ENCODE measurements at places on chromosomes 12 and 14.
A peak's percentile ranks its signal among the peaks of the same experiment; 100 is the strongest.

- no peak overlapping the region for H3K4me3 ChIP-seq
- no peaks in the 10 kb centered on the region for H3K27me3 ChIP-seq
- DNase-seq: no peak
Measured at GRCh38 chr14:84433961-84434360, 1096.0 kb upstream of the FLRT2 start.

- no peaks in the 10 kb centered on the region for H3K36me3 ChIP-seq
- H3K27me3 ChIP-seq: peaks cover 11% of the 10 kb centered on the region
- no peak overlapping the region for H3K4me3 ChIP-seq
- DNase-seq: no peak
- no peak overlapping the region for H3K27ac ChIP-seq
- peaks cover 13% of the 10 kb centered on the region for H3K4me1 ChIP-seq
Measured at GRCh38 chr14:97276573-97276972, 479.4 kb downstream of the VRK1 start.

GRCh38 chr14:80988735-80989429 lies 33.5 kb downstream of the TSHR start:
- no peak overlapping the region for H3K4me3 ChIP-seq
- no peak for DNase-seq
- no peaks in the 10 kb centered on the region for H3K36me3 ChIP-seq

DNA sequence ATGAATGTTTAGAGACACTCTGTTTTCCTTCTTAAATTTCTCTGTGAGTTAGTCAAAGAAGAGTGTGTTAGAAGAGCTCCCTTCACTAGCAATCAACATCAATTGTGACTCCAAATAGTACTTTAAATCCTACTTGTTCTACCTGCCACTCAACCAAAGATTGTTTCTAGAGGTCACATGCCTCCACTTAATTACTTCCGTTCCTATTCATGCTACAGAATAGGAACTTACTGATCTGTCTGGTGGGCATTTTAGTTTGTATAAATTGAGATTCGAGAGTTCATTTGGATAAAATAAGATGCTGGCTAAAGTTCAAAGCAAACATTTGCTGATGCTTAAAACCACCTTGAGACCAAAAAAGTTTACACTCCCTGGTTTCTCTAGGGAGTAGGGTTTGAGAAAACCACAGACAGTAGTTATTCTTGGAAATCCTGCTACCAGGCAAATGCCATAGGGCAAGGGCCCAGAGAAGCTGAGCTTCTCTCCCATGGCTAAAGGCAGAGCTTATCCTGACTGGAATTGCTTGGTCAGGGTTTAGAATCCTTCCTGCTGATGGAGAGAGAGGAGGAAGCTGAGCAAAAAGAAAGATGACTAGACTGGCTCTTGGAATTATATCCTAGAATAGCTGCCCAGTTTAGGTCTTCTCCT lies 389.6 kb upstream of the ATP2B1 start:
- H3K36me3 ChIP-seq: no peaks in the 10 kb centered on the region
- H3K4me3 ChIP-seq: no peak overlapping the region
- peaks cover 14% of the 10 kb centered on the region for H3K27me3 ChIP-seq
- DNase-seq: no peak

GRCh38 chr14:98711453-98711852 lies 560.5 kb downstream of the BCL11B start:
- DNase-seq: no peak
- peaks cover 5% of the 10 kb centered on the region for H3K27me3 ChIP-seq
- peaks cover 13% of the 10 kb centered on the region for H3K4me1 ChIP-seq
- H3K36me3 ChIP-seq: no peaks in the 10 kb centered on the region

DNA sequence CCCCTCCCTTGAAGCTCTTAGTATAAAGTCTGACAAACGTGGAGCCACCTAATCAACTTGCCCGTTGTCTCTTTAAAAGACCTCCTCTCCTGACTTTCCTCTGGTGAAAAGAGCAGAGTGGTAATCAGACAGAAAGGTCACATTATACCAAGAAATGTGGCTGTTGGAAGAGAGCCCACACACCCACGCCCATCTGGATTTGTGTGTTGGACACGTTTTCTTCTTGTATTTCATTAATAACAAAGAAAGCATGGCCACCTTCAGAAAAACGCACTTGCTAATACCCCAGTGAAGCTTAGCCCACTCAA lies 41.3 kb downstream of the CCDC60 start:
- H3K36me3 ChIP-seq: no peaks in the 10 kb centered on the region
- DNase-seq: no peak
- H3K4me1 ChIP-seq: peaks cover 15% of the 10 kb centered on the region
- no peak overlapping the region for H3K4me3 ChIP-seq
- no peaks in the 10 kb centered on the region for H3K27me3 ChIP-seq

DNA sequence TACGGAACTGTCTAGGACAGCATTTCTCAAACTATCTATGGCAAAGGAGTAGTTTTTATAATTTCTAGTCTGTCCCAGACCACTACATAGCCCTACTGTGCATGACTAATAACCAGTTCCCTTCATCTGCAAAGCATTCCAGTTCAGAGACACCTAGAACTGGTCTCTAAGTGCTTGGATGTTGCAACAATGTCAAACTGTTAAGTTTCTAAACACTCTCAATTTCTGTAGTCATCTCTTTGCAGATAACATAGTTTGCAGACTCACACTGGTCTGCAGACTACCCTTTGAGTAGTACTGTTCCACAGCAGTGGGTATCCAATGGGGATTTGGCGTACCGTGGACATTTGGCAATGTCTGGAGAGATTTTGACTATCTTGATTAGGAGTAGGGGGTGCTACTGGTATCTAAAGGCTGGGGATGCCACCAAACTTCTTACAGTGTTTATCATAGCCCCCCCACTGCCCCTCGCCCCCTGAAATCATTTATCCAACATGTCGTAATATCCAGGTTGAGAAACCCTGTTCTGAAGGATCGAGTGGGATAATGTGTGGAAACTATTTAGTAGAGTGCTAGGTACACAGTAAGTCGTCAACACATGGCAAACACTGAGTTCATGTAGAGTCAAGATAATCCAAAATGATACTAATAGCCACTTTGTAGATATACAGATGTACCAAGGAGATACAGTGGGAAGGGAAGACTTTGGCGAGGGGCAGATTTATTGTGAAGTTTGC lies 1.7 kb downstream of the C12orf76 start:
- peaks cover 49% of the 10 kb centered on the region for H3K4me1 ChIP-seq
- no peaks in the 10 kb centered on the region for H3K27me3 ChIP-seq
- H3K27ac ChIP-seq: no peak overlapping the region
- DNase-seq: no peak

DNA sequence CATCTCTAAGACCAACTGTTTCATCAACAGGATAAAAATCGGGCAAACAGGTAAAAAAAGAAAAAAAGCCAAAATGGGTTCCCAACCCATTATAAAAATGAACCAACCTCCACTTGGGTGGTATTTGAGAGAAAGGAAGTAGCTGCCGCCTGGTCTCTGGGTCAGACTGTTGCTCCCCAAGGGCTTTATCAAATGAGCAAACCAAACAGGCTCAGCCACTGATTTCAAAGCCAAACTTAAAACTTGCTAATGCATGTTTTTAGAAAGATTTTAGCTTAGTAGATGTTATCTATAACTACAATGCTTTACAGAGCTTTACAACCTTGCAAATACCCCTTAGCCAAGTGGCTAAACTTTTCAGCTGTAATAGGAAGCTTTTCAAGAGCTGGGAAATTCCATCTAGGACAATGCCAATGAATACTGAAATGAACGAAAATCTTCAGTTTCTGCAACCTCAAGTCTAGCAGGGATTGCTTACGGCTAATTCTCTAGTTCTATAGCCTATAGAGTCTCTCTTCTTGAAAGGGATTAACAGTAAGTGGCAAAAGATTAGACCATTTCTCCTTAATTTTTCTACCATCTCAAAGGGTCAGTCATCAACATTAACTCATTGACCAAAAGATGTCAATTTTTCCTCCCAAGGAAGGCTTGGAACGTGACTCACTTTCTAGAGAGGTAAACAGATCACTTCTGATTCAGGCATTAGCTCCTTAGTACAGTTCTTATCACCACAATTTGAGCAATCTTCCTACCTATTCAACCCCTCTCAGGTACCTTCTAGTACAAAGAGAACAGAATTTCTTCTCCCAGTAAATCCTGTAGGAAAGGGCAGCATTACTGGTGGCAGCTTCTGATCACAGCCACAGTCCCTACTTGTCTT lies 4.2 kb downstream of the PPM1H start:
- H3K27me3 ChIP-seq: peaks cover 36% of the 10 kb centered on the region
- no peak overlapping the region for H3K27ac ChIP-seq
- no peak for DNase-seq

- peaks cover 18% of the 10 kb centered on the region for H3K36me3 ChIP-seq
- no peak overlapping the region for H3K4me3 ChIP-seq
- no peak for DNase-seq
Measured at GRCh38 chr14:39025250-39025809, 77.7 kb downstream of the SEC23A start.

DNA sequence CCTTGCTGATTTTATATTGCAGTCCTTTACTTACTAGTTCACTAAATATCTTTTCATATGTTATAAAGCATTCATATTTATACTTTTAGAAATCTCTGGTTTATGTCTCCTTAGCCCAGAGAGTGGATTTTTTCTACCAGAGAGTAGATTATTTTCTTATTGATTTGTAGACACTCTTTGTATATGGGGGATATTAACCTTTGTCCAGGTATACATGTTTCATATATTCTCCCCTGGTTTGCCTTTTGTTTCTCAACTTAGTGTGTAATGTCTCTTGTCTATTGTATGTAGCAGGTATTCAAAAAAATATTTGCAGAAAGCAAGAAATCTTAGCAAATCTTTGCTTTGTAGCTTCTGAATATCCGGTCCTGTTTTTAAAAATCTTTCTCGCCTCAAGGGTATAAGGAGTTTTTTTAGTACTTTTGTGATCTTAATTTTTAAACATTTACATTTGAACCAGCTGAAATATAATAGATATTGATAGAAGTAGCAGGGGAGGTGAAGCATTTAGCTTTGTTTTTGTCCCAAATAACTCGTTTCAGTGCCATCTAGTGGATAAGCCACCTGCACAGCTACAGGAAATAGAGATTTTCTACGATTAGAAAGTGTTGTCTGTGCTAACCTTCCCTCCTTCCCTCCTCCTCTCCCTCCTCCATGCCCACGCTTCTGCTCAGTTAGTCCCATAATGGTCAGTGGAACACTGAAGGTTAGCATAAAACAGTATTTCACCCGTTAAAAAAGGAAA lies 97.0 kb downstream of the PHETA1 start:
- no peaks in the 10 kb centered on the region for H3K27me3 ChIP-seq
- no peak overlapping the region for H3K27ac ChIP-seq
- no peak for DNase-seq
- no peaks in the 10 kb centered on the region for H3K36me3 ChIP-seq

GRCh38 chr12:46367351-46368029 lies 5.1 kb downstream of the SLC38A2 start:
- no peaks in the 10 kb centered on the region for H3K27me3 ChIP-seq
- no peak for DNase-seq
- peaks cover 56% of the 10 kb centered on the region for H3K4me1 ChIP-seq
- peaks cover 91% of the 10 kb centered on the region for H3K36me3 ChIP-seq

GRCh38 chr14:63654346-63654745 lies 12.7 kb upstream of the WDR89 start:
- no peak overlapping the region for H3K27ac ChIP-seq
- H3K4me3 ChIP-seq: no peak overlapping the region
- DNase-seq: no peak
- peaks cover 17% of the 10 kb centered on the region for H3K36me3 ChIP-seq
- H3K4me1 ChIP-seq: peaks cover 18% of the 10 kb centered on the region

- peak overlapping the region; percentile 93 for H3K27ac ChIP-seq
- no peak overlapping the region for H3K4me3 ChIP-seq
- H3K27me3 ChIP-seq: no peaks in the 10 kb centered on the region
- peaks cover 18% of the 10 kb centered on the region for H3K4me1 ChIP-seq
- peaks cover 18% of the 10 kb centered on the region for H3K36me3 ChIP-seq
Measured at GRCh38 chr14:24108336-24108874, 6.2 kb upstream of the DCAF11 start.

- no peak overlapping the region for H3K27ac ChIP-seq
- H3K36me3 ChIP-seq: no peaks in the 10 kb centered on the region
- H3K4me3 ChIP-seq: no peak overlapping the region
- DNase-seq: no peak
Measured at GRCh38 chr12:99707883-99708282, 60.3 kb downstream of the GARIN6 start.

DNA sequence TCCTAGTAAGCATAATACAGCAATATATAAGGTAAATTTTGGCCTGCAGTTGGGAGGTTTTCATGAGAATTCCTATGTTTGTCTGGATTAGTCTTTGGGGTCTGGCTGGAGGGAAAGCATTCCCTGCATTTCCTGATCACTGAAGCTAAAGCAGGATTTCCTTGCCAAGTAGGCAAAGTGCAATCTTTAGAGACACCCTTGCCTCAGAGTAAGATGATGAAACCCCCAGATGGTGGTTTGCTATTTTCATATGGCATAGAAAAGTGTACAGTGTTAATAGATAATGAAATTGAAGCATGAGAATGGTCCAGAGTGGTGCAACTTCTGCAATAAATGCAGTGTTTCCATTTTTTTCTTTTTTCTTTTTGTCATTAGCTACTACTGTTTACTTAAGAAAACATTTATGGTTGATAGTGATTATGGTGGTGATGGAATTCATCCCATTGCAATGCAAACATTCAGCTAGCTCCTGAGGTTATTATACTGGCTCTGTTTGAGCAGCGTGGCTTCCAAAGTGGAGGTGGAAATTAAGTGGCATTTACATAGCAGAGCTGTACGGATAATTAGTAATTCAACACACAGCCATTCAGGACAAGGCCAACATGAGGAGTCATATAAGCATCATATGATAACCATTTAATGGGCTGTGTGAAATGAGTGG lies 276.3 kb downstream of the DUSP6 start:
- no peak for DNase-seq
- no peak overlapping the region for H3K27ac ChIP-seq
- H3K4me3 ChIP-seq: no peak overlapping the region
- peaks cover 20% of the 10 kb centered on the region for H3K4me1 ChIP-seq
- H3K27me3 ChIP-seq: no peaks in the 10 kb centered on the region
- H3K36me3 ChIP-seq: peaks cover 6% of the 10 kb centered on the region

GRCh38 chr12:125882141-125882540 lies 816.9 kb downstream of the AACS start:
- H3K27ac ChIP-seq: no peak overlapping the region
- no peak overlapping the region for H3K4me3 ChIP-seq
- H3K4me1 ChIP-seq: no peaks in the 10 kb centered on the region
- no peak for DNase-seq
- H3K27me3 ChIP-seq: no peaks in the 10 kb centered on the region

- no peak overlapping the region for H3K4me3 ChIP-seq
- H3K36me3 ChIP-seq: peaks cover 65% of the 10 kb centered on the region
- peaks cover 3% of the 10 kb centered on the region for H3K4me1 ChIP-seq
- no peak overlapping the region for H3K27ac ChIP-seq
- H3K27me3 ChIP-seq: no peaks in the 10 kb centered on the region
Measured at GRCh38 chr14:97959251-97959650, 1162.1 kb downstream of the VRK1 start.

- H3K36me3 ChIP-seq: no peaks in the 10 kb centered on the region
- H3K4me1 ChIP-seq: no peaks in the 10 kb centered on the region
- no peak for DNase-seq
- H3K27ac ChIP-seq: no peak overlapping the region
Measured at GRCh38 chr12:24373004-24373403, 423.5 kb upstream of the SOX5 start.
